ENCODE measurements at places on chromosomes 3 and 15. TPM values are rescaled to one million over a fixed set of nuclear protein-coding genes. Genes with fewer than 3 reads are reported as not detected.

Gene ATP13A5
- total RNA-seq, result not detected

Gene GATA2
- total RNA-seq, result 0.22 TPM

Gene ROPN1
- not detected for total RNA-seq

DNA sequence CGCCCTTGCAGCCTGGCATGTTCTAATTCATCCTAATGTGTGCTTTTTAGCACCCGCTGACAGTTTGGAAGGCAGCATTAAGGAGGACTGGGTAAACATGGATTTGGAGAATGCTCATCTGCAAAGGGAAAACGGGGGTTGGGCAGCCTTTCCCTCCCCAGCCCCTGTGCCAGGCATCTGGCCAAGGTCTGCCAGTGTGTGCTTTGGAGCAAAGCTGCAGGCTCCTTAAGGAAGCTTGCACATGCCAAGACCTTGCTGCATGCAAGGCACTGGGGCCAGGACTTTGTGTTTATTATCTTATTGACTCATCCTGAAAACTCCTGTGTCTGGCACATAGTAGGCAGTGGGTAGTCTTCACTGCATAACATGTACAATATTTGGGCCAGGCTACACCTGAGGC is 20.1 kb downstream of the FAM3D start:
- no peaks in the 10 kb centered on the region for H3K27me3 ChIP-seq
- no peaks in the 10 kb centered on the region for H3K36me3 ChIP-seq
- H3K27ac ChIP-seq, result no peak overlapping the region
- no peak overlapping the region for H3K4me3 ChIP-seq
- no peaks in the 10 kb centered on the region for H3K4me1 ChIP-seq

DNA sequence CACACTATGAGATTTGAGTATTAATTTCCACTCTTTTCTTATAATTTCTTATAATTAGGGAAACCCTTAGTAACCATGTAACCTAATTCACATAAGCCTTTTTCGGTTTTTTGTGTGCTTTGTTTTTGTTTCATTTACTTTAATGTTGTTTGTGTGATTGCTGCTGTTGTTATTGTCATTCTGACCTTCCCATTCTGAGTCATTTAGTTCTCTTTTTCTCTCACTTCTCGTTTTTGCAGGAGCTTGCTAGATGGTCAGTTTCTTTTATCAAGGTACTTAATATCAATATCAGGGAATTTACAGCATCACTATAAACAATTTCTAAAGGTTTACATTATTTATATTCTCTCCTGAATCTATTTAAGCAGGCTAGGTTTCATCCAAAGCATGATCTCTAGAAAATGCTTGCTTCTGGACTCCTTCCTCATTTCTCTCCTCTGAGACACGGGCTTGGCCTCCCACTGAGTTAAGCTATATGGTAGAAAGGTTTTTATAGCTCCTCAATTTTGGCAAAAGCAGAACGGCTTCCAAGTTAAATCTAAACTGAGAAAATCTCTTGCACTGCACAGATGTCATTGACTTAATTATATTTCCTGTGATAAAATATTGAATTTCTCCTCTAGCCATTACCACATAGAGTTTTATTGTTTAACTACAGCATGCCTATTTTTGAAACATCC is 534.2 kb downstream of the NSUN3 start:
- H3K4me3 ChIP-seq, result no peak overlapping the region
- no peaks in the 10 kb centered on the region for H3K27me3 ChIP-seq
- H3K27ac ChIP-seq, result no peak overlapping the region
- DNase-seq, result no peak

GRCh38 chr15:98711810-98712209 is 63.5 kb downstream of the IGF1R start:
- H3K4me3 ChIP-seq, result no peak overlapping the region
- no peak overlapping the region for H3K27ac ChIP-seq
- H3K27me3 ChIP-seq, result no peaks in the 10 kb centered on the region
- peaks cover 15% of the 10 kb centered on the region for H3K36me3 ChIP-seq
- DNase-seq, result no peak

- H3K27me3 ChIP-seq, result peaks cover 10% of the 10 kb centered on the region
- H3K4me1 ChIP-seq, result no peaks in the 10 kb centered on the region
- no peaks in the 10 kb centered on the region for H3K36me3 ChIP-seq
- no peak overlapping the region for H3K4me3 ChIP-seq
- no peak for DNase-seq
Observed at GRCh38 chr3:160612386-160613075, 47.2 kb upstream of the KPNA4 start.

DNA sequence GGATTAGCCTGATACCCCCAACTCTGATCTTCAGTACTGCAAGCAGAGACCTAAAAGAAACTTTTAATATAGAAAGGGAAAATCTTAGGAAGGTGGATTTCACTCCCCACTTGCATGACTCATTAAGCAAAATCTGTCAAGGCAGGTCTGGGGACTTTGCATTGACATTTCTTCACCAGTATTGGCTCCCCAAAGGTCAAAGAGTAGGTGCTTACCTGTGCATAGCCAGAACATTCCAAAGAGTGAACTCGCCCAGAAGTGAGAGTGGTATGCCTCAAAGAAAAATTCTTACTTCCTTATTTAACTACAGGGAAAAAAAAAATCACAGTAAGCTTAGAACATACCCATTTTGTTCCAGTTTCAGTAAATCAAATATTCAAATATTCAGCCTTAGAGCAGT is 140.9 kb upstream of the TP63 start:
- DNase-seq, result no peak
- H3K27ac ChIP-seq, result no peak overlapping the region
- H3K4me3 ChIP-seq, result no peak overlapping the region
- peaks cover 6% of the 10 kb centered on the region for H3K27me3 ChIP-seq
- no peaks in the 10 kb centered on the region for H3K4me1 ChIP-seq

- no peak overlapping the region for H3K4me3 ChIP-seq
- no peaks in the 10 kb centered on the region for H3K4me1 ChIP-seq
- DNase-seq, result no peak
- no peaks in the 10 kb centered on the region for H3K36me3 ChIP-seq
- no peaks in the 10 kb centered on the region for H3K27me3 ChIP-seq
Observed at GRCh38 chr3:24373198-24373959, 121.3 kb downstream of the THRB start.

DNA sequence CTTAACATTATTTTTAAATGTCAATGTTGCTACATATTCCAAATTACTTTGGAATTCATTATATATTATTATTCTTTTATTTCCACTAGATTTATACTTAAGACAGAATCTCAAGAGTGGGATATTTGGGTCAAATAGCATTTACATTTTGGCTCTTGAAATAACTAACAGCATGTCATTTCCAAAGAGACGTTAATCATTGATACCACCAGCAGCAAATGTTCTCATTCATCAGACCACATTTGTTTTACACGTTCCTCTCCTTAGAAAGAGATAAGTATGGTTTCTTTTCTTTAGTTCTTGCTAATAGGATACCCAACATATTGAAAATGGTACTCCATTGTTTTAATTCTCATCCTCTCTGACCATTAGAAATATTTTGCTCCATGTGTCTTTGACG is 229.8 kb downstream of the LPP start:
- H3K27me3 ChIP-seq, result peaks cover 1% of the 10 kb centered on the region
- no peak overlapping the region for H3K4me3 ChIP-seq
- H3K4me1 ChIP-seq, result peaks cover 29% of the 10 kb centered on the region
- no peak overlapping the region for H3K27ac ChIP-seq

DNA sequence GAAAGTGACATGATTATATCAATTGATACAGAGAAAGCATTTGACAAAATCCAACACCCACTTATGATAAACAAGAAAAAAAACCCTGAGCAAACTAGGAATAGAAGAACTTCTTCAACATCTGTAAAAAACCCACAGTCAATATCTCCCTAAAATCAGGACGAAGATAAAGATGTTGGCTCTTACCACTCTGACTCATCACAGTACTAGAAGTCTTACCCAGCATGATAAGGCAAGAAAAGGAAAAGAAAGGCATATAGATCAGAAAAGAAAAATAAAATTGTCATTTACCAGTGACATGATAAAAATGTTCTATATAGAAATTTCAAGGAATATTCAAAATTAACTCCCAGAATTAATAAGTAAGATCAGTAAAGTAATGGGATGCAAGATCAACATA is 7.2 kb upstream of the FBXW12 start:
- H3K4me3 ChIP-seq, result no peak overlapping the region
- peaks cover 20% of the 10 kb centered on the region for H3K27me3 ChIP-seq
- H3K4me1 ChIP-seq, result no peaks in the 10 kb centered on the region
- no peak overlapping the region for H3K27ac ChIP-seq
- no peak for DNase-seq

DNA sequence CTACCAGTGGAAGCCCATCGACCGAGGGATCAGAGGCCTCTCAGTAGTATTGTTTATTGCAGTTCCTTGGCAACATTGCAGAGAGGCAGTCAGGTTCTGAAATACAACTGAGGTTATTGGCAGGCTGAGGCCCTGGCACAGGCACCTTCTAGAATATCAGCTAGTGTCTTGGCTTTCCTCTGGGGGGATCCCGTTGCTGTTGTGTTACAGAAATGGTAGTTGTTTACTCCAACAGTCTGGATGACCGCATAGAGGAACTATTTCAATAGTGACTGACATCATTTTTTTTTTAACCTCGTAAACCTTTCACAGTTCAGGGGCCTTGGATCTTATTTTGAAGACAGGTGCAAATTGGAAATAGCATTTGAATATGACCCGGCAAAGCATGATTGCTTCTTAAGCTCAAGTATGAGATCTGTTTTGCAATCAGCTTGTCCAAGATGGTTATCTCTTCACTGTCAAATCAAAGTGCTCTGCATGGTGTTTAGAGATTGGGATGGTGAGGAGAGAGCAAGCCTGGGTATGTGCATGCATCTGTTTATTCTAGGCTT is 63.9 kb downstream of the PGPEP1L start:
- no peak for DNase-seq
- H3K36me3 ChIP-seq, result peaks cover 11% of the 10 kb centered on the region
- H3K27me3 ChIP-seq, result no peaks in the 10 kb centered on the region
- no peak overlapping the region for H3K4me3 ChIP-seq

GRCh38 chr3:162390891-162391290 is 894.3 kb downstream of the OTOL1 start:
- H3K27ac ChIP-seq, result no peak overlapping the region
- H3K4me3 ChIP-seq, result no peak overlapping the region
- no peaks in the 10 kb centered on the region for H3K4me1 ChIP-seq
- DNase-seq, result no peak

GRCh38 chr3:195906865-195907683 is 1.3 kb downstream of the TNK2 start:
- peak overlapping the region; percentile 98 for H3K27ac ChIP-seq
- H3K27me3 ChIP-seq, result no peaks in the 10 kb centered on the region
- H3K4me3 ChIP-seq, result peak overlapping the region; percentile 90
- peak; percentile 71 for DNase-seq
- H3K36me3 ChIP-seq, result peaks cover 29% of the 10 kb centered on the region
- peaks cover 47% of the 10 kb centered on the region for H3K4me1 ChIP-seq

GRCh38 chr3:32009101-32009500 is 27.6 kb downstream of the ZNF860 start:
- no peaks in the 10 kb centered on the region for H3K36me3 ChIP-seq
- H3K27ac ChIP-seq, result no peak overlapping the region
- peaks cover 6% of the 10 kb centered on the region for H3K27me3 ChIP-seq

DNA sequence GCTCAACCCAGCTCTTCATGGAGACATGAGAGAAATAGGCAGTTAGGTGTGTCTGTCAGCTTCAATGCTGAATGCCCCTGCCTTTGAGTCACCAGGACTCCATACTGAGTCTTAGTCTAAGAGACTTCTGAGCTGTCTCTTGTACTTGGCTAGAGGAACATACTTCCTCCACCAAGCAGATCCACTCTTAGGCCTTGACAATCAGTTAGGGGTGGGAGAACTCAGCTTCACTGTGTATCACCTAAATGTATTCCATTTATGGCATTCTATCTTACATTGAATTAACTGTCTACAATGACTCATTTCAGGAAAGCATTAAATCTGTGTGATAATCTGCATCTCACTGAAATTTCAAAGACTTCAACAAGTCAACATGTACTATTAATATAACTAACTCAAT is 66.0 kb downstream of the STAC start:
- H3K4me3 ChIP-seq, result no peak overlapping the region
- no peak for DNase-seq
- no peaks in the 10 kb centered on the region for H3K36me3 ChIP-seq
- H3K27ac ChIP-seq, result no peak overlapping the region

DNA sequence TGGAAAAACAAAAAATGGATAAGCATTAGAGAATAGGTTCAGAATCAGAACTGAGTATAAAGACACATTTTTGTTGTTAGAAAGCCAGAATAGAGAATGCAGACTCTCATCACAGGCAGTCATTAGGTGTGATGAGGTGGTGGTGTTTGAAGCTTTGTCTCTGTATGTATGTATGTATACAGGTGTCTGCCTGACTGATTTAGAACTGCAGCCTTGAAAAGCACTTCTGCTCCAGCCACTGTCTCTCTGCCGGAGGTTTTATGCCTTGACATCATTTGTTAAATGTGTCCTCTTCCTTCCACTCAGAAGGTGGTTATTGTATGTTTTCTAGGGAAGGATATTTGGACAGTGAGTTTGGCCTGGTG is 80.7 kb upstream of the ZBED2 start:
- H3K4me3 ChIP-seq, result peak overlapping the region; percentile 89
- H3K27ac ChIP-seq, result peak overlapping the region; percentile 99
- no peak for DNase-seq
- peaks cover 85% of the 10 kb centered on the region for H3K4me1 ChIP-seq

DNA sequence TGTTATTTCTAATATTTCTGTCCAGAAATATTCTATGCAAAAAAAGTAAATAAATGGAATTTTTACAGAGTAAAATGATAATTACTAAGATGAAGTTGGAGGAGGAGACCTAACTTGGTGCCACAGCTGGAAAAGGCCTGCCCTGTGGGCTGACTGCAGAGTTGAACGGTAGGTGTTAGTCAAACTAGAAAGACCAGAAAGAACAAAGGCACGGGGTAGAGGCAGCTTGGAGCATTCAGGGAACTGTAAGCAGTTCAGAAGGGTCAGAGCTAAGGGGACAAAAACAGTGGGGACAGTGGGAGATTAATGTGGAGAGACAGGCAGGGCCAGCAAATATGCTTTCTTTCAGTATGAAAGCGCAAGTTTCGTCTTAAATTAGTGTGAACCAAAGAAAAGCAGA is 39.3 kb upstream of the PTPRG start:
- no peak overlapping the region for H3K4me3 ChIP-seq
- DNase-seq, result no peak
- peaks cover 12% of the 10 kb centered on the region for H3K36me3 ChIP-seq
- no peaks in the 10 kb centered on the region for H3K27me3 ChIP-seq

DNA sequence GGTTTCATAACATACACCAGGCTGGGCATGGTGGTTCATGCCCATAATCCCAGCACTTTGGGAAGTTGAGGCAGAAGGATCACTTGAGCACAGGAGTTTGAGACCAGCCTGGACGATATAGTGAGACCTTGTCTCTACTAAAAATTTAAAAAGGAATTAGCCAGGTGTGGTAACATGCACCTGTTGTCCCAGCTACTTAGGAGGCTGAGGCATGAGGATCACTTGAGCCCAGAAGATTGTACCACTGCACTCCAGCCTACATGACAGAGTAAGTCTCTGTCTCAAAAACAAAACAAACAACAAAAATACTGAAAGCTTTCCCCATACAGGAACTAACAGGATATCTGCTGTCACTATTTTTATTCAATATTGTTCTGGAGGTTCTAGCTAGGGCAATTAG is 20.9 kb downstream of the GREM1 start:
- H3K4me3 ChIP-seq, result no peak overlapping the region
- H3K36me3 ChIP-seq, result no peaks in the 10 kb centered on the region
- H3K27me3 ChIP-seq, result peaks cover 15% of the 10 kb centered on the region
- H3K4me1 ChIP-seq, result no peaks in the 10 kb centered on the region

Measured in activated T-helper 1 cell treated with anti-CD3 and anti-CD28 coated beads, Interleukin-12 subunit alpha, Interleukin-12 subunit beta, Interleukin-2, Interleukin-4 antibody, amounts not matched to agents 30 ng/mL and 10 ng/mL and 1 ng/mL, durations not matched to agents 14 hours and 24 hours and 36 hours (primary cell).